ENCODE measurements at places on chromosomes 5 and 9.

GRCh38 chr9:95545831-95546567 is 29.2 kb upstream of the PTCH1 start:
- DNase-seq: no peak

GRCh38 chr9:69603656-69604055 is 68.5 kb downstream of the APBA1 start:
- DNase-seq: no peak

GRCh38 chr9:27118916-27119315 is 9.9 kb downstream of the TEK start:
- peak; percentile 14 for DNase-seq

DNA sequence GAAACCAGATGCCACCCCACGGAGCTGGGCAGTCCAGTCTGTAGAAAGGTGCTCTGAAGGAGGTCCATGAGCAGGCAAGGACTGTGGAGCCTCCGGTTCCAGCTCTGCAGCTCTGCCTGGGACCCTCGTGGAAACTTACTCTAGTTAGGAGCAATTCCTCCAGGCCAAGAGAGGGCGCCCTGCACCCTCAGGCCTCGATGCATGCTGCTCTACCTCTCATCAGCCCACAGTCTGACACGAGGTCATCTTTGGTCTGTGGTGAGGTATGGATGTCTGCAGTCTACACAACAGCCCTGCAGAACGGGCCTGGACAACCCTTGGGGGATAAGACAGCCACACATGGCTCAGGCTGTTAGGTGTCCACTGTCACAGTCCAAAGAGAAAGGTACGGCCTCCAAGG is 50.6 kb upstream of the UBTD2 start:
- DNase-seq: no peak

DNA sequence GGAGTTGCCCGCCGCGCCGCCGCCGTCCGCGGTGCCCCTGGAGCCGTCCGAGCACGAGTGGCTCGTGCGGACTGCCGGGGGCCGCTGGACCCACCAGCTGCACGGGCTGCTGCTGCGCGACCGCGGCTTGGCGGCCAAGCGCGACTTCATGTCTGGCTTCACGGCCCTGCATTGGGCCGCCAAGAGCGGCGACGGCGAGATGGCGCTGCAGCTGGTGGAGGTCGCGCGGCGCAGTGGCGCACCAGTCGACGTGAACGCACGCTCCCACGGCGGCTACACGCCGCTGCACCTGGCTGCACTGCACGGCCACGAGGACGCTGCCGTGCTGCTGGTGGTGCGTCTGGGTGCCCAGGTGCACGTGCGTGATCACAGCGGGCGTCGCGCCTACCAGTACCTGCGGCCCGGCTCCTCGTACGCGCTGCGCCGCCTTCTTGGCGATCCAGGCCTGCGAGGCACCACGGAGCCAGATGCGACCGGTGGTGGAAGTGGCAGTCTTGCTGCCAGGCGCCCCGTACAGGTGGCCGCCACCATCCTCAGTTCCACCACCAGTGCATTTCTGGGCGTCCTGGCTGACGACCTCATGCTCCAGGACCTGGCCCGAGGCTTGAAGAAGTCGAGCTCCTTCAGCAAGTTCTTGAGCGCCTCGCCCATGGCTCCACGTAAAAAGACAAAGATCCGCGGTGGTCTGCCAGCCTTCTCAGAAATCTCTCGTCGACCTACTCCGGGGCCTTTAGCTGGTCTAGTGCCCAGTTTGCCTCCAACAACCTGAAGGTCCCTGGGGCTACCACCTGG is 1.6 kb downstream of the SOWAHA start:
- no peak for DNase-seq

Data from AG08395 (cell line).